ENCODE measurements at places on chromosomes 3 and 15.

DNA sequence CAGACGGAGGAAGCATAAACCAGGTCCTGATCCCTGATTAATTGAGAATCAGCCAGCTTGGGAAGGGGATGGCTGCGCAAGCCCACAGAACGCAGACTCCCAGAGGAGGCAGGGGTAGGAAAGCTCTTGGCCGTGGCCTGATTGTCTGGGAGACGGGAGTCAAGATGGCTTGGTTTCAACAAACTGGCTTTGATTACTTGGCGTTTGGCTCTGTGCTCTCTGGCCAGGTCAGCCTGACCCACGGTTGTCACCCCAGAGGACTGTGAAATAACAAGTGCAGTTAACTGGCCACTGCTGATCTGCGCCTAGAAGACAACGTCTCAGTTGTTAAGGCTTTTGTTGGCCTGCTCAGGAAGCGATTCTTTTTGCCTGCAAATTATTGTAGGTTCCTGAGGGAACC, 387.0 kb upstream of the PROK2 start:
- no peak for DNase-seq

DNA sequence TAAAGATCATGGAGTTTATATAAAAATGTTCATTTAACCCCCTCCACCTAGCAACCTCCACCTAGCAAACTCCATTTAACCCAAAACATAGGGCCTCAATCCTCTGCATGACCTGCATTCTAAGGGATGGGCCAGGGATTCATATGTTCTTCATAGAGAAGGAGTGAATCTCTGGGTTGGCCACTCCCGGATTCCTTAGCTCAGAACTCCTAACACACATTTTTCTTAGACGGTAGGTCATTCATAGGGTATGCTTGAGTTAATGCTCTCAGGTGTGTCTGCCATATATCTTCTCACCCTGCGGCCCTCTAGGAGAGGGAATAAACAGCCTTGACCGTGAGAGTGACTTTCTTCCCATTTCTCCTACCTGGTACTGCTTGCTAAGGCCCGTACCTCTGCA, 102.0 kb upstream of the IGSF10 start:
- DNase-seq = no peak

- no peak for DNase-seq
Measured at GRCh38 chr15:71167445-71168165, 52.3 kb downstream of the THSD4 start.

DNA sequence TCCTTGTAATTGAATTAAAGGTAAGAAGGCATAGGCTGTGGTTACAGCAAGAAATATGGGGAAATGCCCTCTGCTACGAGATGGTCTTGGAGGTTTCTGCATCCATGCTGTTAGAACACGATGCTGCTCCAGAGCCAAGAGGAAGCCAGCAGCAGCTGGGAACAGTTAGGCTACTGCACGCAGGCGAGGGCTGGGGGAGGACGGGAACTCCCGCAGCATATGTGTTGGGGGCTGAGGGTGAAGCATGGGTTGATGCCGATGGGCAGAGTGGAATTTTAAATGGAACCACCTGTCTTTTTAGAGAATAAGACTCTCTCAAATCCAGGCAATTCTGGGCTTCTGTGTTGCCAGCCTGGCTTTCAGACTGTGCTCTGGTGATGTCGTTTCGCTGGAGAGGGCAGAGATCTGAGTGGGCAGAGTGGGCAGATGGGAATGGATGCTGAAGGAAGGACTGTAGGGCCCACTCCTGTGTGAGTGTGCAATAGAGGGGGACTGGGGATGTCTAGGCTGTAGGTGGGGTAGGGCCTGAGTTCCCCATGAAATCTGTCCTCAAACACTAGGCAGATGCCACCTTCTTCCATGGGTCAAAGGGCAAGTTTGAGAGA, 417.0 kb upstream of the TPM1 start:
- DNase-seq = no peak

DNA sequence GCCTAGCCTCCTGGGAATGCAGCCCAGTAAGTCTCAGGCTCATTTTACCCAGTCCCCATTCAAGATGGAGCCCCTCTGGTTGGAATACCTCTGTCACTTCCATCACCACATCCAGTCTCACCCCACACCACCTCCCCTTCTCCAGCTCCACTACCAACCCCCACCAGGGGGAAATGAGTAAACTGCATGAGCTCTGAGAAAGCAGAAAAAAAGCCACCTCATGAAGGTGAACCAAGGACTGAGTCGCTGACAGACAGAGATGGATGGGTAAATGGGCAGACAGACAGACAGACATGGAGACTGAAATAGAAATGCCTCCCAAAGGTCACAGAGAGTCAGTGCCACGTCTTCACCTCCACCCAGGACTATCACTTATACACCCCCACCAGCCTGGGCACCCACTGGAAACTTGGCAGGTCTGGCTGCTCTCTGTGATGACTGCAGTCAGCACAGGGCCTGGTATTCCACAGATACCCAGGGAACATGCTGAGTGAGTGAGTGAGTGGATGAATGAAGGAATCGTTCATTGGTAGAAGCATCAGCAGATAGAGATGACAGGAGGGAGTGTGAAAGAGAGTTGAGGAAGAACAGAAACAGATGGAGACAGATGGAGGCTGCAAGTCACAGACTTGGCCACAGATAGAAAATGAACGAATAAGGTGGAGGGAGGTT, 4.9 kb upstream of the LOXL1 start:
- peak; percentile 43 for DNase-seq

DNA sequence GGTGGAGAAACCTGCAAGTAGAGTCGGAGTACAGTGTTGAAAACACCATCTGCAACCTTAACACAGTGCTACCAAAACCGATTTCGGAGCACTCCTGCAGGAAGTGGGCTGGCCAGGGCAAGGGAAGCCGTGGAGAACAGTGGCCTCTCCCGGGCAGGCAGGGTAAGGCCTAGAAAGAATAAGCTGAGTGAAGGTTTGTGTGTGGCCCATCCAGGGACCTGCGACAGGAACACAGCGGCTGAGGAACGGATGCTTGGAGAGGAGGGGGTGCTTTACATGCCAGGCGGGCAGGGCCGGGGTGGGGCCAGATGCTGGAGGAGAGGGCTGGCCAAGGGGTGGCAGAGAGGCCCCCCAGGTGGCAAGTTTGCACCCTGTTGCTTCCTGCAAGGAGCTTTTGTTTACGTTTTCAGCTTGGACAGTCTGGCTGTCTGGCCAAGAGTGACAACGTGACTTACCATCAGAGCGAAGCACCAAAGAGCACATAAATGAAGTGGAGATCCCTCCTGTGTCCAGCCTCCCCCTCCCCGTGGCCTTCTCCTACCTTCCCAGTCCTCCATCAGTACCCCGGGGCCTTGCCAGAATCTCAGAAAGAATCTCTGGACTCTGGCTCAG, 156.5 kb downstream of the PGPEP1L start:
- DNase-seq = peak; percentile 75

All from M059J (cell line).